Spinal cord (tissue), 10 donors: ENCODE measurements at places on chromosomes 4 and X.

DNA sequence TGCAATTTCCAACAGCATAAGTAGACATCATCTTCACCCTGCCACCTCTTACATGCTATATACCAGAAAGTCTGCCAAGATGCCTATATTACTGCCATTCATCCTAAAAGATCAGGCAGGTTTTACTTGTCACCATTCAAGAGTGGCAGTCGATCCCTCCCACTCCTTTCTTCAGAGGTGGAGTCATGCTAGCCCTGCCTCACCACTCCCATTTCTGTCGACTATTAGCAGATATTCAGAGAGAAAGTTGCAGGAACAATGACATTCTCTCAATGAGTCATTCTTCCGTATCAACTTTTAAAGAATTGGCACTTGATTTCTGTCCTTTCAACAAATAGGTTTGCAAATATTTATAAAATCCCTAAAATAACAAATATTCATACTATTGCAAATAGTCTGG is 1060.1 kb downstream of the ADGRL3 start:
- H3K4me1 ChIP-seq, result no peaks in the 10 kb centered on the region
- no peaks in the 10 kb centered on the region for H3K27me3 ChIP-seq
- no peak overlapping the region for H3K4me3 ChIP-seq
- no peaks in the 10 kb centered on the region for H3K36me3 ChIP-seq

DNA sequence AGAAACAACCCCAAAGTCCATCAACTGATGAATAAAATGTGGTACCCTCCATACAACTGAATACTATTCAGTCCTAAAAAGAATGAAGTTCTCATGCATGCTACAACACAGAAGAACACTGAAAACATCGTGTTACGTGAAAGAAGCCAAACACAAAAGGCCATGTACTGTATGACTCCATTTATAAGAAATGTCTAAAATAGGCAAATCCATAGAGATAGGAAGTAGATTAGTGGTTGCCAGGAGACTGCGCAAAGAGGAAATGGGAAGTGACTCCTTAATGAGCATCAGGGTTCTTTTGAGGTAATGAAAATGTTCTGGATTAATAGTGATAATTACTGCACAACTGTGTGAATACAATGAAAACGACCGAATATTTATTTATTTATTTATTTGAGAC is 23.4 kb downstream of the FBXW7 start:
- H3K36me3 ChIP-seq, result no peaks in the 10 kb centered on the region
- no peaks in the 10 kb centered on the region for H3K27me3 ChIP-seq
- no peaks in the 10 kb centered on the region for H3K4me1 ChIP-seq
- DNase-seq, result no peak
- H3K27ac ChIP-seq, result no peak overlapping the region

DNA sequence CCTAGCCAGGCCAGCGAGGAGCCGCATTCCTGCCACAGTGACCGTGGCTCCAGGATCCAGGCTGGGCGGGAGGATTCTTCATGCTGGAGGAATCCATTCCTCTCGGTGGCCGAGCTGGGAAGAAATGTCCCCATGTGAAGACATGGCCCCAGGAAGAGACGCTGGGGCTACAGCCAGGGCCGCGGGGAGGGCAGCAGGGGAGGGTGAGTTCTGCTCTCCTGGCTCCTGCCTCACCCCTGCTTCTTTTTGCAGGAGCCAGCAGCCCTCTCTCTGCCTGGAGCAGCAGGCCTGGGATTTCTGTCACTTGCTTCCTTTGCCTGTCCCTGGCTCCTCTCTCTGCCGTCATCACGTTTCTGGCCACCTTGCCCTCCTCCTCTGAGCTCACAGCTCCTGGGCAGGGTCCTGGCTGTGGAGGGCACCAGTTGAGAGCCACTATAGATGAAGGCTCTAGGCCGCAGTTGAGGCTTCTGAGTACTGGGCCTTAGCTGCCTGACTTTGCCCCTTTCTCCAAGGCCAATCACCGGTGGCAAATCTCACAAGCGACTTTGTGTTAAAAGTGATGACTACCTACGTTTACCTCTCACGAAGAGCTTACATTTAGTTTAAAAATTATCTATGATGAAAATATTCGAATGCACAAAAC is 48.3 kb downstream of the ENPP6 start:
- peaks cover 14% of the 10 kb centered on the region for H3K4me1 ChIP-seq
- H3K4me3 ChIP-seq, result no peak overlapping the region
- no peak for DNase-seq
- no peaks in the 10 kb centered on the region for H3K27me3 ChIP-seq
- H3K27ac ChIP-seq, result no peak overlapping the region

GRCh38 chr4:187302457-187303150 is 578.9 kb upstream of the FAT1 start:
- no peak for DNase-seq
- no peaks in the 10 kb centered on the region for H3K36me3 ChIP-seq
- H3K4me1 ChIP-seq, result peaks cover 7% of the 10 kb centered on the region
- H3K27me3 ChIP-seq, result no peaks in the 10 kb centered on the region
- no peak overlapping the region for H3K4me3 ChIP-seq
